ENCODE measurements at places on chromosomes 4 and X. TPM values are rescaled to one million over a fixed set of nuclear protein-coding genes. Genes with fewer than 3 reads are reported as not detected.

DNA sequence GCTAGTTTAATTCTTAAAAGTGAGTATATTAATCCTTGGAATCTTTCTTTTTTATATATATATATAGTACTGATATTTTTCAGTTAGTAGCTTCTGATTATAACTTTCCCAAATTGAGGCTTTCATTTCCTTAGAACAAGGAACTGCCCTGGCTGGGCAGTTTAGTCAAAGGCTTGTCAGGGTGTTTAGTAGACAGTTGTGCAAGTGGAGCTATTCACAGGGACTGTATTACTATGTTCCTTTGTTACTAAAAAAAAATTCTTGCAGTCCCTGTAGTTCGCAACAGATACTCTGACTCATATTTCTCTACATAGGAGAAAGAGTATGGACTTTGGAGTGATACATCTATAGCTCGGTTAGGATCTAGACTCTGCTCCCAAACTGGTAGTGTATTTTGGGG is 20.8 kb downstream of the USO1 start:
- DNase-seq = no peak

DNA sequence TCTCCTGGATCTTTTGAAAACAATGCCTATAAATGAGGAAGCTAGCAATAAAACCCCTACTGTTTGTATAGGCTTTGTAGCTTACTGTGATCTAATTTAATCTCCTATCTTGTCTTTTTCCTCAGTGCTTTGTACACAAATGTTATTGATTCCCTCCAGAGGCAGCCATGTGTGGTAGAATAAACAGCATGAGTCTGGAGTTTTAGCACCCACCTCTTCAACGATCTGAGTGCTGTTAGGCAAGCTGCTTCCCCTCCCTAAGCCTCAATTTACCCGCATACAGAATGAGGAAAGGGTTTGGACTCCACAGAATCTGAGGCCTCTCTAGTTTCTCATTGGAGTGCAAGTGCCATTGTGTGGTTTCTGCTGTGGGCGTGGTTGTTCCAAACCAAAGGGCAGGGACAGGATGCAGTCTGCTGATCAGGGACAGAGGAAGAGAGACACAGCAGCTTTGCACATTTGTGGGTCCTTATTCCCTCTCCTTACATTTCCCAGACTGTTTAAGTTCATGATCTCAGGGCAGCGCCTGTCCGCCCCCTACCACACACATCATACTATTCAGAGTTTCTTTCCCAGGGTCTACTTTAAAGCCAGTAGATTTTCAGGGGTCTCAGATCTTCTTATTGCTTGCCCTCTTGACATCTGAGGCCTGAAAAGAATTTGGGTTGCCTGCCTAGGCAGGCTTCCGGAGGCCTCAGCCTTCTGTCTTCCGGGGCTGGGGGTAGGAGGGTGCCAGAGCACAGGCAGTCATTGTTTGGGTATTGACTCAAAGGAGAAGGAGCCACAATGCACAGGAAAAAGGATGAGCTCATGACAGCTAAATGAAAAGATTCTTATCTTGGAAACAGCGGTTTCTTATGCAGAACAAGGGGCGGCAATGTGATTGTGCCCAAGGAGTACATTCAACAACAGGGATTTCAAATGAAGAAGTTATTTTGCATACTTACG is 114.9 kb upstream of the TEX13D start:
- no peak for DNase-seq

DNA sequence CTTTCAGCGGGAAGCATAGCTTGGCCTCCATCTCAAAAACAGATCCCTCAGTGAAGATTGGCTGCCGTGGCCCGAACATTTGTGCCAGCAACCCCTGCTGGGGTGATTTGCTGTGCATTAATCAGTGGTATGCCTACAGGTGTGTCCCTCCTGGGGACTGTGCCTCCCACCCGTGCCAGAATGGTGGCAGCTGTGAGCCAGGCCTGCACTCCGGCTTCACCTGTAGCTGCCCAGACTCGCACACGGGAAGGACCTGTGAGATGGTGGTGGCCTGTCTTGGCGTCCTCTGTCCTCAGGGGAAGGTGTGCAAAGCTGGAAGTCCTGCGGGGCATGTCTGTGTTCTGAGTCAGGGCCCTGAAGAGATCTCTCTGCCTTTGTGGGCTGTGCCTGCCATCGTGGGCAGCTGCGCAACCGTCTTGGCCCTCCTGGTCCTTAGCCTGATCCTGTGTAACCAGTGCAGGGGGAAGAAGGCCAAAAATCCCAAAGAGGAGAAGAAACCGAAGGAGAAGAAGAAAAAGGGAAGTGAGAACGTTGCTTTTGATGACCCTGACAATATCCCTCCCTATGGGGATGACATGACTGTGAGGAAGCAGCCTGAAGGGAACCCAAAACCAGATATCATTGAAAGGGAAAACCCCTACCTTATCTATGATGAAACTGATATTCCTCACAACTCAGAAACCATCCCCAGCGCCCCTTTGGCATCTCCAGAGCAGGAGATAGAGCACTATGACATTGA is 175.4 kb downstream of the FAT4 start:
- DNase-seq = no peak

DNA sequence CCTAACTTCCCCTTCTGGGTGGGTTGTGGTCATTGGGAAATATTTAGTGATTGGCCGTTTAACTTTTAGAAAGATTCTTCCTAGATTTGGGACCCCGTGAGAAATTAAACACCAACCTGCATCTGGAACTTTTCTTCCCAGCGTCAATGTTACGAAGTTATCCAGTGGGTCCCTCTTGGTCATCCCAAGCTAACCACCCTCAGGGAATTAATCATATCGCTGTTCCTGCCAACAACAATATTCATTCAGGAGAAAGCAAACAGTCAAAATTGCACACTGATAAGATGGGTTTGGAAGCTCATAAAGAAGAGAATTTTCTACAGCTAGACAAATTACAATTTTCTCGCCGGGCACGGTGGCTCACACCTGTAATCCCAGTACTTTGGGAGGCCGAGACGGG is 121.2 kb upstream of the STX18 start:
- DNase-seq = no peak

TRIM61 gene
- total RNA-seq = 4.5 TPM

DNA sequence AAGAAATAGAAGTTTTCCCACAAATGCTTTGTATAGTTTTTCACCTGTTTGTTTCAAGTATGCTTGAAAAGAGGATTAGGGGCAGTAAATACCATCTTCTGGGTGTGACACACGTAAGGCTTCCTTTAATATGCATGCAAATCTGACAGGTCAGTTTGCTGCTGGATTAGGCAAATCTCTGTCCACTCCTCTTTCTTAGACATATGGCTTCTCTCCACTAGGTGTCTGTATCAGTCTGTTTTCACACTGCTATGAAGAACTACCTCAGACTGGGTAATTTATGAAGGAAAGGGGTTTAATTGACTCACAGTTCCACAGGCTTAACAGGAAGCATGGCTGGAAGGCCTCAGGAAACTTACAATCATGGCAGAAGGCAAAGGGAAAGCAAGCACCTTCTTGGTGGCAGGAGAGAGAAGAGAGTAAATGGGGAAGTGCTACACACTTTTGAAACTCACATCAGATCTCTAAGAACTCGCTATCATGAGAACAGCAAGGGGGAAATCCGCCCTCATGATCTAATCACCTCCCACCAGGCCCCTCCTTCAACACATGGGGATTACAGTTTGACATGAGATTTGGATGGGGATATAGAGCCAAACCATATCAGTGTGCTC is 66.9 kb downstream of the TAB3 start:
- no peak for DNase-seq

VCX3B gene
- not detected for total RNA-seq

GRCh38 chr4:80196259-80196921 is 913 bp upstream of the PRDM8 start:
- no peak for DNase-seq

DNA sequence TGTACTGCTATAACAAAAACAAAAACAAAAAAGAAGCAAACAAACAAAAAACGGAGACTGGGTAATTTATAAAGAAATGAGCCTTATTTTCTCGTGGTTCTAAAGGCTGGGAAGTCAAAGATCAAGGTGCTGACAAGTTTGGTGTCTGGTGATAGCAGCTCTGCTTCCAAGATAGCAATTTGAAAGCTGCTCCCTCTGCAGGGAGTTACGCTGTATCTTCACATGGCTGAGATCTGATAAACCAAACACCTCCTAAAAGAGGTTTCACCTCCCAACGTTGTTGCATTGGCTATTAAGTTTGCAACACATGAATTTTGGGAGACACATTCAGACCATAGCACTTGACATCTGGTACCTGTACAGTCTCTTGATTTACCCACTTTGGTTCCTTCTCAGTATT is 854.2 kb downstream of the CENPC start:
- DNase-seq = no peak

- DNase-seq = no peak
Measured at GRCh38 chrX:135535077-135535940, 14.8 kb downstream of the INTS6L start.

CFAP47 gene
- 0.21 TPM for total RNA-seq

- DNase-seq = no peak
Measured at GRCh38 chr4:71709961-71710360, 73.9 kb downstream of the GC start.

DNA sequence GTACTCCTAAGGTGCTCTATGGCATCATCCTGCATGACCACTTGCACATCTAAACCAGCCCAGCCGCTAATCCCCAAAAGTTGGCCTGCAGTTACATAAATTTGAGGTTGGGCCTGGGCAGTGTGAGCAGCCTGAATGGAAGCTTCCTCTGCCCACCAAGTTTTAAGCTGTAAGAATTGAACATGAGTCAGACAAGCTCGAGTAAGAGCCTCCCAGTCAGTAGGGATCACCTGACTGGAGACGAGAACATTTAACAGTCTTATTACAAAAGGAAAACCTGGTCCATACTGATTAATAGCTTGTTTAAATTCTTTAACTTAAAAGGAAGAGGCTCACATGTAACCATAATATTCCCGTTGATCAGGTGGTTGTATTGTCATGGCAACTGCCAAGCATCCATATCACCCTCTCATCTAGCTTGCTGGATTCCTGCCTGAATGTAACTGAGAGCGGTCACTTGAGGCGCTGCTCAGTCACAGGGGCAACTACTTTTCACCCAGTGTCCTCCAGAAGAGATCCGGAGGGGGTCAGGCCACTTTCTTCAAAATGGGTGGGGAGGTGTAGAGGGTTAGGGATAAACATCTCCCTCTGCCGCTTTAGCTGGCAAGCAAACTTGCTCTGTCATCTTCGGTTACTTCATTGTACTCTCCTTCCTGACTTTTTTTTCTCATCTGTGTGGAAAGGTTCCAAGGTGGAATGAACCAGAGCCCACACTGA is 56.6 kb upstream of the WDR1 start:
- DNase-seq = no peak

DNA sequence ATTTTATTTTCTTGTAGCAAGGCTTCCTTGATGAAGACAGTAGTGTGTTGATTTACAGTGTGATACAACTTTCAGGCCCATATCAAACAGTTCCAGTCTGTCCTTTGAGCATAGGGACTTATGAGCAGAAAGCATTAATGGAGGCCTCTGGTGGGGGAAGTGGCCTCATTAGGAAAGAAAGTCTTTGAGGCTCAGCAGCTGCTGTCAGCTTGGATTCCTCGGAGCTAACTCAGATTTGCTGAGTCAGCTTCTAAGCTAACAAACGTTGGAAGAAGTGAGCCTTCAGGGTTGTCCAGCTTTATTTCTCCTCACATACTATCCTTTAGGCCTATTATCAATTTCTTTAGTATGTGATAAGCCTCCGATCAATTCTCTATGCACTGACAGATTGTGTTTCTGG is 15.8 kb upstream of the SFRP2 start:
- no peak for DNase-seq

CXCL8 gene
- 76.9 TPM for total RNA-seq

GRCh38 chr4:105843941-105844340 is 51.3 kb upstream of the NPNT start:
- DNase-seq = no peak

GRCh38 chr4:154132406-154132805 is 343.5 kb upstream of the SFRP2 start:
- no peak for DNase-seq

- no peak for DNase-seq
Measured at GRCh38 chrX:45743081-45743533, 542.4 kb upstream of the DIPK2B start.

HAUS3 gene
- total RNA-seq = 9.2 TPM

ABLIM2 gene
- total RNA-seq = 7.2 TPM

GYPE gene
- total RNA-seq = 0.34 TPM

- no peak for DNase-seq
Measured at GRCh38 chr4:74324262-74324661, 16.0 kb downstream of the EPGN start.

GRCh38 chr4:129614611-129615010 is 518.7 kb downstream of the C4orf33 start:
- DNase-seq = no peak

TRAPPC2 gene
- total RNA-seq = 19.7 TPM

GRCh38 chr4:31187979-31188378 is 467.8 kb downstream of the PCDH7 start:
- DNase-seq = no peak

- no peak for DNase-seq
Measured at GRCh38 chr4:153265306-153266047, 61.2 kb downstream of the TRIM2 start.

THAP6 gene
- total RNA-seq = 16.0 TPM

Measured in kidney epithelial cell (primary cell).